Left renal pelvis (tissue), 4 donors: ENCODE measurements at places on chromosomes 2 and 18. TPM values are rescaled to one million over a fixed set of nuclear protein-coding genes. Genes with fewer than 3 reads are reported as not detected.

STPG4 gene
- polyA plus RNA-seq: not detected

- no peak for DNase-seq
These were observed 149.4 kb downstream of the EPHA4 start for GRCh38 chr2:221422516-221423209.

GRCh38 chr2:29310650-29311348, 195.6 kb downstream of the CLIP4 start:
- no peak for DNase-seq

DNA sequence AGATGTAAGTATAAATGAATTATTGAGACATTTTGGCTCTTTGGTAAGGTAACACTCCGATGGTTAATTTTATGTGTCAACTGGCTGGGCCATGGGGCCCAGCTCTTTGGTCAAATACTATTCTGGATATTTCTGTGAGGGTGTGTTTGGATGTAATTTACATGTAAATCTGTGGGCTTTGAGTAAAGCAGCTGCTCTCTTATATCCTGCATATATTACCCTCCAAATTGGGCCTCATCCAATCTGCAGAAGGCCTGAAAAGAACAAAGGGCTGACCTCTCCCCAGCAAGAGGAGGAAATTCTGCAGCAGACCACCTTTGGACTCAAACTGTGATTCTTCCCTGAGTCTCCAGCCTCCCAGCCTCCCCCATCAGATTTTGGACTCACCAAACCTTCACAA, 464.1 kb downstream of the PLCL1 start:
- no peak for DNase-seq

DNA sequence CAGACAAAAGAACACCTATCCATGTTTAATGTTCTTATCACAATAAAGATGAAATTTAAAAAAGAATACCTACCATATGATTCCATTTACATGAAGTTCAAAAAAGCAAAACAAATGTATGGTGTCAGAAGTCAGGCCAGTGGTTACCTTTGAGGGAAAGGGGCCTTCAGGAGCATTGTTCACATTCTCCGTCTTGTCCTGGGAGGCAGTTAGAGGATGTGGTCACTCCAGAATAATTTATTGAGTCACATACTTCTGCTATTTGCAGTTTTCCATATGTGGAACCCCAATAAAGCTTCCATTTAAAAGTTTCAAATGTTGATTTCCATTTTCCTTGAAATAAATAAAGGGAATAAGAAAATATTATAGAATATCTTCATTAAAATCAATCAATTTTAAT, 41.6 kb upstream of the POU3F3 start:
- no peak for DNase-seq
